ENCODE measurements at places on chromosomes 13 and 19.

DNA sequence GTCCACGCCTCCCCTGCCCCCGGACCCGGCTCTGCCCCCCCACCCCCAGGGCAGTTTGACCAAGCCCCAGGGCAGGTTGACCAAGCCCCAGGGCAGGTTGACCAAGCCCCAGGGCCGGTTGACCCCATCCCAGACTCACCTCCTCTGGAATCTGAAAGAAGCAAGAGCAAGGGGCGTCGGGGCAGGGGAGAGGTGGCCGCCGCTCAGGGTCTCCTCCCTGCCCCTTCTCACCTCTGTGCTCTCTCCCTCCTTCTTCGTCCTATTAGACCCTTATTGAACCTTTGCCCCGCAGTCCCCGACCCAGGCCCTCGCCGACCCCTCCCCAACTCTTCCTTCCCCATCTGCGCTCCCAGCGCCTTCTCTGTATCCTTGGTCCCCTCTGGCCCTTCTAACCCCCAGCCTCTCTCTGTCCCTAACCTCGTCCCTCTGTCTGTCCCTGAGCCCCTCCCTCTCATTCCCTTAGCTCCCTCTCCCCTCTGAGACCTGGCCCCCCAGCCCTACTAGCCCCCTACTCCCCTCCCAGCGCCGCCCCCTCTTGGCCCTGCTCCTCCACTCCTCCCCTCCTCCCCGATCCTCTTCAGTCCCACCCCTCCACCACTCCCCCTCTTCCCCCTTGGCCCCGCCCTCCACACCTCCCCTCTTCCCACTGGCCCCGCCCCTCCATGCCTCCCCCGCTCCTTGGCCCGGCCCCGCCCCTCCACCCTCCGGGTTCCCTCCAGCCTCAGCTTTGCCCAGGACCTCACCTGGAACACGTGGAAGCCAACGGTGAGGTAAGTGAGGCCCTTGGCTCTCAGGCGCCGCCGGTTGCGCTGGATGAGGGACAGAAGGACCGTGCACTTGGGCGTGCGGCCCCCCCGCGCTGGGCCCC, 7.6 kb downstream of the CAPN12 start:
- peak; percentile 42 for DNase-seq

DNA sequence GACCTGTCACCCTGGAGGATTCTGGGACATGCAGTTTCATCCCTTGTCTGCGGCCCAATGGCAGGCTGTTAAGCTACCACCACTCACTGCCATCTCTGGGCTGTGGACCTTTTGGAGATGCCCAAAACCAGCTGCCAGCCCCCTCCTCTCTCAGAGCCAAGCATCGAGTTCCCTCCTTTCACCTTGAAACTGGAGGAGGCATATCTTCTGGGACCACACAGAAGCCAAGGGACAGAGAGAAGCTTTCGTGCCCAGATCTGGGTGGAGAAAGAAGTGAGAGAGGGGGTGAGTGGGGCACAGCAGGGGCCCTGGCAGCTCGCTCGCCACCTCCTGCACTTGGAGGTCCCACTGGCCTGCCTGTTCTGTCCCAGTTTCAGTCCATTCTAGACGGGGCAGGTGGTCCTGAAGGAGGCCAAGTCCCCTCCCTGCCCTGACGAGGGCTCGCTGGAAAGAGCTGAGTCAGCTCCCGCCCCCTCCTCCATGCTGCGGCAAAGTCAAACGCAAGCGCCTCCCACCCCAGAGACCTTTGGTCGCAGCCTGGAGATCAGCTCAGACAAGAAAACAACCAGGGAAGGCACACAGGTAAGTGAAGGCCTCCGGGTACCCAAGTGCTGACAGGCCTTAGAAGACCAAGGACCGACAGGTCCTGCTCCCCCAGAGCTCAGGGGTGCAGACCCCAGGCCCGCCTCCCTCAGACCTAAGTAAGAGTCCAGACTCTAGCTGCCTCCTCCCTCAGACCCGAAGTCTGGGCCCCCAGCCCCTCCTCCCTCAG, 3.8 kb downstream of the BCAT2 start:
- DNase-seq, result no peak

DNA sequence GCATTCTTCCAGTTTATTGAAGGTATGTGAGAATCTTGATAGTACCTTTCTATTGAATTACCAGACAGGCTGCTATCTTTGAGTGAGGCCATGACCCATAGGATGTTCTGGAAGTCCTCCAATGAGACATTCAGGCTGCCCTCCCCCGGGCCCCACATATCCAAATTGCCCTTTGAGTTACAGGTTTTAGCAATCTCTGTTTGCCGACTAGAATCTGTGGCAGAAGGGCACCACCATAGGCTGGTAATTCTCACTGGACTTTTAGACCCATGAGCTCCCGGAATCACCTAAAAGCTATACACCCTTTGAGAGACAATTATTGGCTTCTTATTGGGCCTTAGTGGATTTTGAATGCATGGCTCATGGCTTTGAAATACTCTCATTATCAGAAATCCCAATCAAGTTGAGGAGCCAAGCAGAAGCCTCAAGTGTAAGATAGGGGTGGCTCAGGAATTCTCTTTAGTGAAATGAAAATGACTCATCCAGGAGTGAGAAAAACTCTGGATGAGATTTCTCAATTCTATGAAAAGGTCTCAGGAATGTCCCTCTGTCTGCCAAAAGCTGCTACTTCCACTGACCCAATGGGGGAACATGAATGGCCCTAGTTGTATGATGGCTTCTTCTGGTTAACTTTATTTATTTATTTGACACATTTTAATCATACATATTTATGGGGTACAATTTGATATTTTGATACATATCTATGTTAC, 172.1 kb upstream of the CSNK1A1L start:
- DNase-seq, result no peak

- DNase-seq, result no peak
Observed at GRCh38 chr13:67769063-67769986, 539.2 kb upstream of the PCDH9 start.

DNA sequence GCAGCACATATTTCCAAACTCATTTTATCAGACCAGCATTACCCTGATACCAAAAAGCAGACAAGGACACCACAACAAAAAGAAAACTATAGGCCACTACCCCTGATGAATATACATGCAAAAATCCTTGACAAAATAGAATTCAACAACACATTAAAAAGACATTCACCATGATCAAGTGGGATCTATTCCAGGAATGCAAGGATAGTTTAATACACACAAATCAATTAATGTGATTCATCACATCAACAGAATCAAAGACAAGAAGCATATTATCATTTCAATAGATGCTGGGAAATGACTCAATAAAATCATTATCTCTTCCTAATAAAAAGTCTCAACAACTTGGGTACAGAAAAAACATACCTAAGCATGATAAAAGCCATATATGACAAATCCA, 11.2 kb downstream of the ZNF347 start:
- no peak for DNase-seq

DNA sequence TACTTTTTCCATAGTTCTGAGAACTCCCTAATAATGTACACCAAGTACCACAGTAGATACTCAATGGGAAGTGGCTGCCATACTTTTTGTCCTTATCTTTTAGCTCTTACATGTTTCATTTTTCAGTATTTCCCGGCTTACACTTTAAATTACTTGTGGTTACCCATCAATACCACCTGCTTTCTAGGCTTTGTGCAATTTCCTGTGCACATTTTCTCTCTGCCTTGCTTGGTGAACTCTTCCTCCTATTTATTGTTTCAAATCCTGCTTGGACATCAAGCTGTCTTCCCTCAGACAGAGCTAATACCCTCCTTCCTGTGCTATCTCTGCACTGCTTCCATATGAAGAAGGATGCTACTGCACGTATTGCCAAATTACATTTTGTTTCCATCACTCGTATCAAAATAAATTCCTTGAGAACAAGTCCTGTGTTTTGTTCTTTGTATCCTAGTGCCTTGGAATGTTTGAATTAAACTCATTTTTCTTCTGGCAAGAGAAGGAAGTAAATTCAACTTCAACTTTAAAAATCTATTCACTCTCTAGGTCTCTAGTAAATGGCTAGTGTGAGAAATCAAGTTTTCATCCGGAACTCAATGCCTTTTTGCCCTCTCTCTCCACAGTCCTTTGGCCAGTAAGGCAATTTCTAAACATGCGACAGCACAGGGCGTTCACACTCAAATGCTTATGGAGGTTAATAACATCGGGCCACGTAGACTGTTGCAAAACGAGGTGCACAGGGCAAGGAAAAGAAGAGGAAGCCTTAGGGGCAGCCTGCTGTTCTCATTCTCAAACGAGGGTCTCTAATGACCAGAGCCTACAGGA, 5.6 kb downstream of the ZAR1L start:
- no peak for DNase-seq

- no peak for DNase-seq
Observed at GRCh38 chr13:36006894-36007675, 124.1 kb downstream of the DCLK1 start.

DNA sequence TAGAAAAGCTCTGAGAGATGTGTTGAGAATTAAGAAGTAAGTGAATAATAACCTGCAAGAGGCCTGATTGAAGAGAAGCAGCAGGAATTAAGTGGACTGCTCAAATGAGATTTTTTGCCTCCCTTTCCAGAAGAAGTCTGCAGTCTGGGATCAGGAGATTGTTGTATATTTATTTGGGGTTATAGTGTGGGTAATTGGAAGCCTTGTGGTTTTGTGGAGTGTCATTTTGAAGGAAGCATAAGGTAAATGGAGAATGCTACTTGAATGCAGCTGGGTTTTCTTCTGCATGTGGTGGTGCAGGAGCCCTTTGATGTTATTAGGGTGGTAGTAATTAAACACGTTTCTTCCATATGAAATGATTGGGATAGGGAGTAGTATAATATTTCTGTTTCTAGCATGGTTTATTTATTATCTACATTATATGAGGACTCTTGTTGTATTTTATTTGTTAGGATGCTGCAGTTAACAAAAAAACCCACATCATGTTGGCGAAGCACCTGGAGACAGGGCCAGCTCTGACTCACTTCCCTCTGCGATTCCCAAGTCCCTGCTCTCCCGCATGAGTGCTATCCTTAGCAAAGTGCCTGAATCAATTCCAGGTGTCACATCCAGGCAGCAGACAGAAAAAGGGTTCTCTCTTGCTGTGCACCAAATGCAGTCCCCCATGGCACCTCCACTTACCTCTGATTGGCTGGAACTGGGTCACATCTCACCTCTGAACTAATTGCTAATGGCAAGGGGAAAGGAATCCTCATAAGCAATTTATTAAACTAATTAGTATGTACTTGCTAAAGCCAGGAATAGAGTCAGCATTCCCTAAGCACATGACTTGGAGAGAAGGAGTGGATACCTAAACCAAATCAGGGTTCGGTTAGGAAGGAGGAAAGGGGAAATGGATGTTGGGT, 54.8 kb downstream of the DGKH start:
- DNase-seq, result no peak

GRCh38 chr19:19169236-19170052, 619 bp downstream of the MEF2B start:
- no peak for DNase-seq

GRCh38 chr19:50198431-50199258, 4.8 kb upstream of the MYH14 start:
- DNase-seq, result no peak

DNA sequence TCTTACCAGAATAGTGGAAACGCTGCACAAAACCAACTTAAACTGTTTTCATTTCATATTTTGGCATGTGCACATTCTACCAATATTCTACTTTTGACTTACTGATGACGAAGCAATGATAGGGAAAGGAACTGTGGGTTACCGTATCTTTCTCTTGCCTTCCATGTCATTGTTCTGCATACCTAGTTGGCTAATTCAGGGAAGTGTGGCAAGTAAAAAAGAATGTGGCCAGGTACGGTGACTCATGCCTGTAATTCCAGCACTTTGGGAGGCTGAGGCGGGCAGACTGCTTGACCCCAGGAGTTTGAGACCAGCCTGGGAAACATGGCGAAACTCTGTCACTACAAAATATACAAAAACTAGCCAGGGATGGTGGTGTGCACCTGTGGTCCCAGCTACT, 108.2 kb downstream of the SIPA1L3 start:
- no peak for DNase-seq

- no peak for DNase-seq
Observed at GRCh38 chr13:41941174-41941573, 19.7 kb downstream of the VWA8 start.

GRCh38 chr19:6697291-6697690, 23.2 kb downstream of the C3 start:
- DNase-seq, result no peak

DNA sequence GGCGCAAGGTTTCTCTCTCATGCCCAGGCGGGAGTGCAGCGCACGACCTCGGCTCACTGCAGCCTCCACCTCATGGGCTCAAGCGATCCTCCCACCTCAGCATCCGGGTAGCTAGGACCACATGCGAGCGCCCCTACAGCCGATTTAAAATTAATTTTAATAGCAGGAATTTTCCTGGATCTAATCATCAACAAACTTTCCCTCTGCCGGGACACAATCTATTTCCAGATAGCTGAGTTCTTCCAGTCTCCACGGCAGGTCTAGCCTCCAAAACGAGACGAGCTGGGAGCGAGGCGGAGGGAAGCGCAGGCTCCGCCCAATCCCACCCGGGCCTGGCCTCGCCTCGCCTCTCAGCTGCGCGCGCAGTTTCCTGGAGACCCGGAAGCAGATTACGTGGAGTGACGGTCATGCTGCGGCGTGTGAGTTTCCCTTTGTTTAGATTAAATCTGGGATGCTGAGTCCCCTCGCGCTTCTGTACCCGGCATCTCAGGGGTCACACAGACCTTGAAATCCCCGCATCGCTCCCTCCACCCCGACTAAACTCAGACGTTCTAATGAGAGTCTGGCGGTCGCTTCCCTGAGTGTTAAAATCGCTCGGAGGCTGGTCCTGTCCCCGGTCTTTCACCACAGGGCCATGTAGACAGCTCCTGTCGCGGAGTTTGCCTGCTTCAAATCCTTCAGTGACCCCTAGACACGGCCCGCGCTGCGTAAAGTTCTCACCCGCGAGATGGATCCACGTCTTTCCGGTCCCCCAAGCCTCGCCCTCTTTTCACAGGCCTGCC, at the start of gene ZNF880:
ZNF880 (plus strand) TSS at position 365 of the 782 bp plus-strand sequence; CDS start at position 408, 43 bp downstream.
- peak; percentile 84 for DNase-seq

- no peak for DNase-seq
Observed at GRCh38 chr19:11446271-11446651, 10.8 kb downstream of the PRKCSH start.

GRCh38 chr13:74203576-74203975, 69.4 kb upstream of the KLF12 start:
- no peak for DNase-seq

- peak; percentile 4 for DNase-seq
Observed at GRCh38 chr13:44117351-44117750, 237.6 kb downstream of the LACC1 start.

GRCh38 chr19:17522988-17523872, 11.8 kb downstream of the PGLS start:
- peak; percentile 87 for DNase-seq

GRCh38 chr19:53196777-53197396, 3.7 kb upstream of the ZNF665 start:
- DNase-seq, result peak; percentile 81

- DNase-seq, result no peak
Observed at GRCh38 chr19:28012361-28012760, 1200.6 kb downstream of the UQCRFS1 start.

DNA sequence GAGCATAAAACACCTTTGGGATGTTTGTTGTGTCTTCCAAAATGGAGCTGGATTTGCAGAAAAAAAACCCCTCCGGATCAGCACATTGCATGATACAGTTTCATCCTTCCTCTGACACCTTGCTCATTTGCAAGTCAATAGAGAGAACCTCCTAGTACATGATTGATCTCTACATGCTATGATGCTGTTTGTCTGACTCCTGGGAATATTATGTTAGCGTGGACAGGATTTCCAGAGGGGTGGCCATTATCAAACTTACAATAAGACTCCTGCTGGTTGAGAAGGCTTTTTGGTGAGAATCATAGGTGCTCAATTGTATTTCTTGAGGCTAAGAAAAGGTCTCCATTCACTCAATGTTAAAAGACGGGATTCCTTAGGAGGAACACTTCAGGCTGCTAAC, 75.9 kb upstream of the SCEL start:
- DNase-seq, result no peak

GRCh38 chr19:3210347-3211017, 14.0 kb upstream of the CELF5 start:
- DNase-seq, result peak; percentile 82
